Activated naive CD8-positive, alpha-beta T cell treated with anti-CD3 and anti-CD28 coated beads, Interleukin-2, amount 50 U/mL, for 16 hours (primary cell): ENCODE measurements at places on chromosomes 12 and 14.

DNA sequence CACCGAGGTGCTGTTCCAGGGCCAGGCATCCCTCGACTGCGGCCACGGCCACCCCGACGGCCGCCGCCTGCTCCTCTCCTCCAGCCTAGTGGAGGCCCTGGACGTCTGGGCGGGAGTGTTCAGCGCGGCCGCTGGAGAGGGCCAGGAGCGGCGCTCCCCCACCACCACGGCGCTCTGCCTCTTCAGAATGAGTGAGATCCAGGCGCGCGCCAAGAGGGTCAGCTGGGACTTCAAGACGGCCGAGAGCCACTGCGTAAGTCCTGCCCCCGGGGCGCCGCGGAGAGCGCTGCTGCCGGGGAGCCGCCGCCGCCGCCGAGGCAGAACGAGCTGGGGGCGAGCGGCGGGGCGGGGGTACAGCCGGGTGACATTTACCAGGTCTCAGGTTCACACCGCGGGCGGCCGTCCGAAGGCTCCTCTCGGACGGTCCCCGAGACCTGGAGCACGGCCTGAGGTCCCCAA lies 1.4 kb downstream of the PLXNC1 start:
- no peak for DNase-seq

- DNase-seq, result no peak
Observed at GRCh38 chr12:111166779-111167540, 201.9 kb downstream of the PHETA1 start.

DNA sequence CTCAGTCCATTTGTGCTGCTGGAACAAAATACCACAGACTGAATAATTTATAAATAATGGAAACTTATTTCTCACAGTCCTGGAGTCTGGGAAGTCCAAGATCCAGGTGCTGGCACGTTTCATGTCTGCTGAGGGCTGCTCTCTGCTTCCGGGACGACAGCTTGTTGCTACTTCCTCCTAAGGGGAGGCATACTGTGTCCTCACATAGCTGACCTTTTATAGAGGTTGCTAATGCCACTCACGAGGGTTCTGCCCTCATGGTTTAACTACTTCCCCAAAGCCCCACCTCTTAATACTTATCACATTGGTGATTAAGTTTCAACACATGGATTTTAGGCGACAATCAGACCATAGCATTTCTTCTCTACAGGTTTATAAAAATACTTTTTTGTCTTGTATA lies 411.1 kb downstream of the NRXN3 start:
- DNase-seq, result no peak

GRCh38 chr12:126772171-126772864 lies 1494.7 kb upstream of the TMEM132C start:
- DNase-seq, result no peak

DNA sequence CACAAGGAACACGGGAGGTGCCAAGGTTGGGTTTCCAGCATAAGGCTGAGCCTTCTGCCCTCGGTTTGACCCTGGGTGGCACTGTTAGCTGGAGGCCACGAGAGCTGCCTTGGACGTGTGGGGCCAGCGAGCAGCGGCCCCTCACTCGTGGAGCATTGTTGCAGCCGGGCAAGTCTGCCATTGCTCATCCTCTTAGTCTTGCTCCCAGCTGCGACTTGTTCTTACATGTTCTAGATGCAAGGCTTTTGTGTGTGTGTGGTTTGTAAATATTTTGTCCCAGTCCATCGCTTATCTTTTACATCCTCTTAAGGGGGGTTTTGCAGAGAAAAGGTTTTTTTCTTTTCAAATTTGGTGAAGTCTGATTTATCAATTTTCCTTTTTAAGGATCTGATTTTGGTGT lies 21.1 kb upstream of the C1S start:
- no peak for DNase-seq

DNA sequence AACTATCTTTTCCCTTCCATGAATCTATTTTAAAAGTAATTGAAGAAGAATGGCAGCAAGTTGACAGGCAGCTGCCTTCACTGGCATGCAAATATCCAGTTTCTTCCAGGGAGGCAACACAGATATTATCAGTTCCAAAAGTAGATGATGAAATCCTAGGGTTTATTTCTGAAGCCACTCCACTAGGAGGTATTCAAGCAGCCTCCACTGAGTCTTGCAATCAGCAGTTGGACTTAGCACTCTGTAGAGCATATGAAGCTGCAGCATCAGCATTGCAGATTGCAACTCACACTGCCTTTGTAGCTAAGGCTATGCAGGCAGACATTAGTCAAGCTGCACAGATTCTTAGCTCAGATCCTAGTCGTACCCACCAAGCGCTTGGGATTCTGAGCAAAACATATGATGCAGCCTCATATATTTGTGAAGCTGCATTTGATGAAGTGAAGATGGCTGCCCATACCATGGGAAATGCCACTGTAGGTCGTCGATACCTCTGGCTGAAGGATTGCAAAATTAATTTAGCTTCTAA lies 18.4 kb downstream of the TMPO start:
- no peak for DNase-seq

DNA sequence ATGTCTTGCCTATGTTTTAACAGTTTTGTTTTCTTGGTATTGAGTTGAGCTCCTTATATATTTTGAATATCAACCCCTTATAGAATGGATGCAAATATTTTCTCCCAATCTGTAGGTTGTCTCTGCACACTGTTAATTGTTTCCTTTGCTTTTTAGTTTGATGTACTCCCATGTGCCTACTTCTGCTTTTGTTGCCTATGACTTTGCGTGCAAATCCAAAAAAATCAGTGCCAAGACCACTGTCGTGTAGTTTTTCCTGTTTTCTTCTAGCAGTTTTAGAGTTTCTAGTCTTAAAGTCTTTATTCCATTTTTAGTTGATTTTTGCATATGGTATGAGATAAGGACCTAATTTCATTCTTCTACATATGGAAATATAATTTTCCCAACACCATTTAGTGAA lies 28.8 kb downstream of the SENP1 start:
- no peak for DNase-seq

DNA sequence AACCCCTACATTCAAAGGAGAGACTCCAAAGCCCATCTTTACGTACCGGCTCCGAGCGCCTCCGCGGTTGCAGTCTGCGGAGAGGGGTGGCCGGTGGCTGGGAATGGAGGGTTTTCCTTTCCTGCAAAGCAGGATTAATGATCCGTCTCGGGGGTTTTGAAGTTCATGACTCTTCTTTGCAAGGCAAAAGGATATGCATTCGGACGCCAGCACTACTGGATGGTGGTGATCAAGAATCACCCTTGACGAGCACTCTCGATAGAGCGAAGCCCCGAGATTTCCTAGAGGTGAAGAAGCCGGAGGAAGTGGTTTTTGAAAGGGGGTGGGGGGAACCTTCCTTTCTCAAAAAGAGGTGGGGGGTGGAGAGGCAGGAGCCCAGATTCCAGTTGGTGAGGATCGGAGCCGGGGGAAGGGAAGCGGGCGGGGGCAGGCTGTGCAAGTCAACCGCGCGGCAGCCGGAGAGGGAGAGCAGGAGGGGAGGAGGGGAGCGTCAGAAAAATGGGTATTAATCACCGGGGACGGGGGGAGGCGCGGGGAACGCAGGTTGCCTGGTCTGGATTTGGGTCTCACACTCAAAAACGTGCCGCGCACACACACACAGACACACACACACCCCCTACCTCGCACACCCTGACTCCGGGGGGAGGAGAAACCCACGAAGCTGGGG lies at the start of gene GRIN2B:
Gene GRIN2B (minus strand): TSS at position 307 of the 667 bp plus-strand sequence. CDS start 115,394 bp downstream, outside the sequence.
- no peak for DNase-seq

GRCh38 chr14:51561141-51561540 lies 90.6 kb upstream of the FRMD6 start:
- no peak for DNase-seq
